Activated CD8-positive, alpha-beta T cell treated with anti-CD3 and anti-CD28 coated beads, Interleukin-2, amount 10 ng/mL, durations not matched to agents 7 days and 5 days (primary cell): ENCODE measurements at places on chromosomes 13 and 19.

DNA sequence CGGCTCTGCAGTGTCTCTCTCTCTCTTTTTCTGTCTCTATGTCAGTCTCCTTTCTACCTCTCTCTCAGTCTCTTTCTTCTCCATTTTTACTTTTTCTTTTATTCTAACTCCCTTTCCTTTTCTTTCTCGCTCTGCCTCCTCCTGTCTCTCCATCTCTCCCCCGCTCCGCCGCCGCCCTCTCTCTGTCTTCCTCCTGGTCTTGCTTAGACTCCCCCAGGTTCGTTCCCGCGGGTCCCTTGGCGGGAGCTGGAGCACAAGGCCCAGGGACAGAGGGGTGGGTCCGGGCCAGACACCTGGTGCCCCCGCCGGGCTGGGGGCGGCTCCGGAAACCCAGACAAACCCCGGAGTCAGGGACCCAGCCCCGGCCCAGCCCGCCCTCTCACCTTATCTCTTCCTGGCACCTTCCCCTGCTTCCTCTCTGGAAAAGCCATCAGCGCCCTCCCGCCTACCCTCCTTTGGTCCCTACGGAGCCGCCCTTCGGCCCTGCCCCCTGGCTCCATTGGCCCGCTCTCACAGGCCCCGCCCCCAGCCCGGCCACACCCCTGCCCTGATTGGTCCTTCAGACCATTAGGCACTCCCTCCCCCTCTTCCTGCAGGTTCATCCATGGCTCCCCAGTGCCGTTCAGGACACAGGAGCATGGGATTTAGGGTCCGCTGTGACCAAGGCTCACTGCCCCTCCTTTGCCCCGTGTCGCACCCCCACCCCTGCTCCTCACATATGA lies 15.4 kb upstream of the NOP53 start:
- DNase-seq, result peak; percentile 61

GRCh38 chr19:2488405-2488941 lies 12.5 kb downstream of the GADD45B start:
- no peak for DNase-seq

- no peak for DNase-seq
These were observed 1422.9 kb downstream of the EFNB2 start for GRCh38 chr13:105112561-105112960.

GRCh38 chr13:27662738-27663470 lies 41.2 kb downstream of the POLR1D start:
- no peak for DNase-seq

- peak; percentile 71 for DNase-seq
These were observed at the start of gene PEAK3 for GRCh38 chr19:2282062-2282861. TSS of gene PEAK3 (minus strand) at chr19:2282175. CDS start at chr19:2280931, 1,244 bp downstream.
